Heart right ventricle (tissue), 16 donors: ENCODE measurements at places on chromosomes 7 and 10.

GRCh38 chr10:4111643-4112042 is 326.6 kb upstream of the KLF6 start:
- no peak for DNase-seq

DNA sequence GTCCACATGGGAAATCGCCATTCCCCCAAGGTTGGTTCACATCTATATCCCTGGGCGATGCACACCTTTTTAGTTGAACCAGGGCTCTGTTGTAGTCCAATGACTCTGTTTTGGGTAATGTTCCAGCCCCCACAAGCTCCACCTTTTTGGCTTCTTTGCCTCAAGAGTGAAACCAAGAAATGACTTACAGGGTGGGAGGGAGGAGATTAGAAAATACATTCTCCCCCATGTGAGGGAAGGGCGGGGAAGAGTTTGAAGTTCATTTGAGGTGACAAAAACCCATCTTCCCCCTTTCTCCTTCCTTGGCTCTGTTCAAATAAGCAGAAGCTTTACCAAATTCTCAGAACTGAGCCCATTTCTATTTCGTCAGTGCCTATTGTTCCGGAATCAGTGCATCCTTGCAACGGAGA is 82.8 kb downstream of the GATA3 start:
- DNase-seq = no peak

GRCh38 chr10:14377591-14378175 is 47.0 kb upstream of the FRMD4A start:
- DNase-seq = no peak

DNA sequence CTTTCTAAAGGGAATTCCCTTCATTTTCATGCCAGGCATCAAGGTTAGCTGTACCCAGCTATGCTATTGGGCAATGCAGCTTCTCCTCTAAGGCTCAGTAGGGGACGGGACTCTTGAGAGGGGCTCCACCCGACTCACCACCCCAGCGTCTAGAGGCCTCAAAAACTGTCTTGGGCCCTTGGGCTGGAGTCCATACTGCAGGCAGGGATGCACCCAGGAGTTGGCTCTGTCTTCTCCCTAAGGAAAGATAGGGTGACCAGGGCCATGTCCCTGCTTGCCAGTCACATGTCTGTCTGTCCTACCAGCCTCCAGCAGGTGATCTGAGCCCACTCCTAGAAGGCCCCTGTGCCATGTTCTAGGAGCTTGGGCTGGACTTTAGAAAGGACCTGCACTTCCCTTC is 1.2 kb downstream of the OPN4 start:
- no peak for DNase-seq

DNA sequence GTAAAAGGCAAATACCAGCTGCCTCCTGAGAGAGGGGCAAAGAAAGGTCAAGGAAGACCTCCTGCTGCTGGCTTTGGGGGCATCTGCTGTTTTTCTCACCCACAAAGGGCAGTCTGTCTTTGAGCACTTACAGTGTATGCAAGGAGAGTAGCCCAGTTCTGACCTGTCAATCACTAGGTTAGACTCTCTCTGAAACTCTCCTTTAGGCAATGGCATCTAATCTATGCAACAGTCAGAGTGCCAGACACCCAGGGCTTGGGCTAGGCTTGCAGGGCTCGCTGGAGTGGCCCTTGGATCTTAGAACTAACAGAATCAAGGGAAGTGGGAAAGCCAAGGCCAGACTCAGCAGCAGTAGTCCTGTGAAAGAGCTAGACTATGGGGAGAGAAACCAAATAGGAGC is 522.9 kb downstream of the NRG3 start:
- no peak for DNase-seq

GRCh38 chr10:59537501-59537900 is 172.1 kb downstream of the SLC16A9 start:
- no peak for DNase-seq

DNA sequence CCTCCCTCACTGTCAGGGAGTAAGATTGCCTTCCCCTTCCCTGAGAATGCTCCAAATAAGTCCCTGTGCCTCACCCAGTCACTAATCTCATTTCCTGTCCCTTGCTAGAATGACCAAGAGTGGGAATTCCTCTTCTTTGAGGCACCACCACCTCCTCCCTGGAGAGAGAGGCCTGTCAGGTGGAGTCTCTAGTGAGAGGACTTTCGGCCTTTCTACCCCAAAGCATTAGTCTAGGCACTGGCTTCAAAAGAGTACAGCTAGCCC is 145.0 kb downstream of the PTPN20 start:
- no peak for DNase-seq

DNA sequence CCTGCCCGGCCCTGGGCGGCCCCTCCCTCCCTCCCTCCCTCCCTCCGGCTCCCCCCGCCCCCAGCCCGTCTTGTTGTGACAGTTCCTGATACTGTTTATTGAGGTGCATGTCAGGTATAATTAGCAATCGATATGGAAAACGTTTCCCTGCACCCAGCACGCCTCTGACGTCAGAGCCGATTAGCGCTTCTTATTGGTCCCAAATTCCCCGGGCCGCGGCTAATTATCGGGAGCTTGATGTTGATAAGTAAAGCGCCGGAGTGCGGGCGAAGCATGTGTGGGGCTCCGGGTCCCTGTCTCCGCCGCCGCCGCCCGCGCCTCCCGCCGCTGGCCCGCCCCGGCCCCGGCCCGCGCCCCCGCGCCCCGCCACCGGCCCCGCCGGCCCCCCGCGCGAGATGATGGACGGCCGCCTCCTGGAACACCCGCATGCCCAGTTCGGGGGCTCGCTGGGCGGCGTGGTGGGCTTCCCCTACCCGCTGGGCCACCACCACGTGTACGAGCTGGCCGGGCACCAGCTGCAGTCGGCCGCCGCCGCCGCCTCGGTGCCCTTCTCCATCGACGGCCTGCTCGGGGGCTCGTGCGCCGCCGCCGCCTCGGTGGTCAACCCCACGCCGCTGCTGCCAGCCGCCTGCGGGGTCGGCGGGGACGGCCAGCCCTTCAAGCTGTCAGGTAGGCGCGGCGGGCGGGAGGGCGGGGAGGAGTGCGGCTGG is at the start of gene UNCX:
UNCX (plus strand) TSS at position 250 of the 710 bp plus-strand sequence; CDS start at position 396, 146 bp downstream.
- no peak for DNase-seq

GRCh38 chr7:117116211-117116610 is 162.9 kb downstream of the ST7 start:
- DNase-seq = no peak

DNA sequence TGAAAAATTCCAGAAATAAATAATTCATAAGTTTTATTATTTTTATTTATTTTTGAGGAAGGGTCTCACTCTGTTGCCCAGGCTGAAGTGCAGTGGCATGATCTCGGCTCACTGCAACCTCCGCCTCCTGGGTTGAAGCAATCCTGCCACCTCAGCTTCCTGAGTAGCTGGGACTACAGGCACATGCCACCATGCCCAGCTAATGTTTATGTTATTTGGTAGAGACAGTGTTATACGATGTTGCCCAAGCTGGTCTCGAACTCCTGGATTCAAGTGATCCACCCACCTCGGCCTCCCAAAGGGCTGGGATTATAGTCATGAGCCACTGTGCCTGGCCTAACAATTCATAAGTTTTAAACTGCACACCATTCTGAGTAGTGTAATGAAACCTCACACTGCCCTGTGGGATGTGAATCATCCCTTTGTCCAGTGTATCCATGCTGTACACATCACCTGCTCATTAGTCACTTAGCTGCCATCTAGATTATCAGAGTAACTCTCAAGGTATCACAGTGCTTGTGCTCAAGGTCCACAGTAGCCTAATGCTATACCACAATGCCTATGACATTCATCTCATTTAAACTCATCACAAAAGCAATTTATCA is 17.9 kb downstream of the RTKN2 start:
- DNase-seq = no peak

DNA sequence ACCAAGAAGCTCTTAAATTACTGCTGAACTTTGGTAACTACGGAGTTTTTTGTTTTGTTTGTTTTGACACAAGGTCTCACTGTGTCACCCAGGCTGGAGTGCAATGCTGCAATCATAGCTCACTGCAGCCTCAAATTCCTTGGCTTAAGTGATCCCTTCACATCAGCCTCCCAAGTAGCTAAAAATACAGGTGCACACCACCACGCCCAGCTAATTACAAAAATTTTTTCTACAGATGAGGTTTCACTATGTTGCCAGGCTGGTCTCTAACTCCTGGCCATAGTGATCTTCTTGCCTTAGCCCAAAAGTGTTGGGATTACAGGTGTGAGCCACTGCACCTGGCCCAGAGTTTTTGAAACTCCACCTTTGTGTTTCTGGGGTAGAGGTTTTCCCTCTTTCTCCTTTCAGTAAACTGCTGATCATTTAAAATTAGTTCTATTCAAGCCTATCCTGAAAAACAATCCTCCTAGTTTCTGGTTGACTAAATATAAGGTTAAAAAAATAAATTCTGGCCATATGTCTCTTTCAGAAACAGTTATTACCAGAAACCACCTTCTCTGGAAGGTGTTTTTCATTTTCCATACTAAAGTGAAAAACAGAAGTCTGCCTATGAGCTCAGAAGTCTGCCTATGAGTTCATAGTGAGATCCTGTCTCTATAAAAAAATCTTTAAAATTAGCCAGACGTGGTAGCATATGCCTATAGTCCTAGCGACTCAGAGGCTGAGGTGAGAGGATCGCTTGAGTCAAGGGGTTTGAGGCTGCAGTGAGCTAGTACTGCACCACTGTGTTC is 63.9 kb downstream of the VOPP1 start:
- no peak for DNase-seq

- DNase-seq = no peak
Measured at GRCh38 chr10:75475460-75476182, 44.2 kb downstream of the LRMDA start.
